ENCODE measurements at places on chromosomes 1 and 21.

DNA sequence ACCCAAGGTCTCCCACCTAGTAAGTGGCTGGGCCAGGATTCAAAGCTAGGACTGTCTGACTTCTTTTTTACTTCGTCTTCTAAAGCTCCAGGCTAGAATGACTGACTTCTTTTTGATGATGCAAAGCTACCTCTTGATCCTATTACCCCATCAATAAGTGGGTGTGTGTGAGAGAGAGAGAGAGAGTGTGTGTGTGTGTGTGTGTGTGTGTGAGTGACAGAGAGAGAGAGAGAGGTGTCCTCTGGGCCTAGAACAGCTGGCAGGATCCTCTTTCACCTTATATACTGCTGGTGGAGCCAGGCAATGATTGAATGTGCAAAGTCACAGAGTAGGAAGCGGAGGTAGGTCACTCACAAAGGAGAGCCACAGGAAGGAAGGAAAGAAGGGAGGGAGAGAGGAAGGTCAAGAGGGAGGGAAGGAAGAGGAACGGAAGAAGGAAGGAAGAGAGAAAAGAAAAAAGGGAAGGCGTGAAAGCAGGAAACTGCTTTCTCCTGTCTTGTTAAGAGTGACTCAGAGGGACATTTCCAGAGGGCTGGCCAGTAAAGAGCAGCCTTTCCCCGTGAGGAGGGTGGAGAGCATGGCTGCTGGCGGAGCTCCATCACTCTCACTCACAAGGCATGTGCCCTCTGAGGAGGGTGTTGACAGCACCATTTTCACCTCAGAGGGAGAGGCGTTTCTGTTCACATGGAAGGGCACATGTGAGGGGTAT is 68.9 kb downstream of the CDC7 start:
- DNase-seq, result no peak

- no peak for DNase-seq
Measured at GRCh38 chr1:49356594-49356993, 579.9 kb upstream of the BEND5 start.

- no peak for DNase-seq
Measured at GRCh38 chr1:198763298-198763714, 124.5 kb downstream of the PTPRC start.

DNA sequence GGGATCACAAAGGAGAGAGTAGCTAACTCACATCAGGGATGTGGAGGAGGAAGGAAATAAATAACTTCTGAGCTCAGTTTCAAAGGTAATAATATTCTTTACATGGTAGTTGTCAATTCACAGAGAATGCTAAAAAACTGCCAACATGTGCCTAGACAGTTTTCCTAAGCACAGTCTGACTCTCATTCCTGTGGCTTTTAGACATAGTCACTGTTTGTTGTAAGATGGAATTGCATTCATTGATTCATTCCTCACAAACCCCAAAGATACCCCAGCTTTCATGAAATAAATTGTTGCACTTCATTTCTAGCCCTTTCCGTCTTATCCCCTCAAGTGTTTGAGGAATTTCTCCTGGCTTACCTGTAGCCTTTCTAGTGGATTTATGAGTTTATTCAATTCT is 263.9 kb downstream of the NTNG1 start:
- no peak for DNase-seq
